ENCODE measurements at places on chromosomes 7 and 10.

GRCh38 chr7:102991540-102992214 is 78.9 kb downstream of the LRRC17 start:
- DNase-seq = no peak

GRCh38 chr10:128029731-128030369 is 96.4 kb downstream of the MKI67 start:
- no peak for DNase-seq

- no peak for DNase-seq
These were observed 3.0 kb downstream of the KMT2E start for GRCh38 chr7:105016709-105017656.

- no peak for DNase-seq
These were observed 10.8 kb downstream of the ANXA11 start for GRCh38 chr10:80194373-80195045.

DNA sequence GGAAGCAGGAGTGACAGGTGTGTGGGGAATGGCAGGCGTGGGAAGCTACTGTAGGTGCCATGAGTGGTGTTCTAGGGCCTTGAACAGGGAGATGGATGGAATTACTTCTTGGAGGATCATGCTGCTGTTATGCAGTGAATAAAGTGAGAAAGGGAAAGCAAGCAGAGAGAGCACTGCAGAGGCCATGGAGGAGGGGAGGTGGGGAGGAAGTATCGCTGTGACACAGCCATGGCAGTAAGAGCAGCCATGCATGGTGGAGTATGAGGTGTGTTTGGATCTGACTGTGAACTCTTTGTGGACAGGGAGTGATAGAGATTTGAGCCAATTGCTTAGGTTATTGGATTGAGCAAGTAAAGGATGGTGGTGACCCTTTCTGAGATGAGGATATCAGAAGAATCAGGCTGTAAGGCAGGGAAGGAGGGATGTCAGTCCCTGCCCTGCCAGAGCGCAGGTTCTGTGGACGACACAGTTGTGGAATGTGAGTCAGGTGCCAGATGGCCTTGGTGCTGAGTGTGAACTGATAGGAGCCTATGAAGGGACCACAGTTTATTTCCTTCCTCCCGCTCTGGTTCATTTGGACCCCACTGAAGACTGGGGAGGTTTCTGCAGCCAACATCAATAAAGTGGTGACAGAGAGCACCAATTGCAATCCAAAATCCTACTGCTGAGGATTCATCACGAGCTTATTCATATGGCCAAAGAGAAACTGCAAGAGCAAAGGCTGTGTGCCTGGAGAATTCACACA is 105.5 kb upstream of the TMEM72 start:
- no peak for DNase-seq

DNA sequence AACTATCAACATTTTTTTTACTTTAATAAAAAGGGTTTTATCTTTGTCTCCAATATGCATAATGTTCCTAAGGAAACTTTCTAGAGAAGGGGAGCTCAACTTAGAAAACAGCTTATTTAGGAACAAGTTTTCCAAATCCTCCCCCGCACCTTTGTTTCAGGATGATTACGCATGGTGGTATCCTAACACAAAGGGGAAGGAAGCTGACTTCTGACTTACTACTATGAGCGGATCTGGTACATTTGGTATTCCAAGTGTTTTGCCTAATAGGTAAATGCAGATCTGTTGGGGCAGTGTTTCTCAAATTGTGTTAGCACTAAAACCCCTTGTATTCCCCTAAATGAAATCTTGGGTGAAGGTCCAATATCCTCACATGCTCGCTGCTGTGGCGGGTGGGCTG is 229.3 kb upstream of the KLF14 start:
- no peak for DNase-seq

- no peak for DNase-seq
These were observed 464.1 kb downstream of the SEMA3D start for GRCh38 chr7:84722734-84723133.

- no peak for DNase-seq
These were observed 55.0 kb downstream of the PRTFDC1 start for GRCh38 chr10:24897326-24897926.

DNA sequence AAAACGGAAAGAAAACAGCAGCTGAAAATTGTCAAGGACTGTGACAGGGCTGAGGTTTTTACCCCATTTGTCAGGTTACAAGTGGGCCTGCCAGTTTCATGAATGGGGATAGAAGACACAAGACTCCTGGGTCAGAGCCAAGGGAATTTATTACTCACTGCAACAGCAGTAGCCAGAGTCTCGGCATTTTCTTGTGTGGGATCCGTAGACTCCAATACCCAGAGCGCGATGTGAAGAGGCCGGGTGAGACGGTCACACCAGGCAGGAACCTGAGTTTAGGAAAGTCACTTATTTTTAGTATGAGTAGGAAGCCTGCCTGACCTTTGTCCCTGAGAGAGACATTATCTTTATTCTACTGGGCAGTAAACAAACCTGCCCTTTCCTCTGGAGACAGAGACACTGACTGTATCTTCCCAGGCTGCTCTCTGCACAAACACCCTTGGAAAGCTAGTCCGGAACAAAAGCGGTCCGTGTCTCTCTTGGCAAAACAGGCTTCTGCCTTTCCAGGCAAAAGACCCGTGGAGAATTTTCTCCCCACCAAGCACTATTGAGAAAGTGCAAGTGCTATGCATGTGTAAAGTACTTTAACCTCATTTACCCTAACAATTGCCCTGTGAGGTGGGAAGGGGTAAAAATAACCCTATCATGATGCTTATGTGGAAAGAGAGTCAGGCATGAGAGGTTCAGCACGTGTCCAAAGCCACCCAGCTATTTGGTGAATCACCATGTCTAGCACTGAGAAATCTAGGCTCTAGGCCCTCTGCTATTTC is 58.4 kb downstream of the JCAD start:
- DNase-seq = no peak

DNA sequence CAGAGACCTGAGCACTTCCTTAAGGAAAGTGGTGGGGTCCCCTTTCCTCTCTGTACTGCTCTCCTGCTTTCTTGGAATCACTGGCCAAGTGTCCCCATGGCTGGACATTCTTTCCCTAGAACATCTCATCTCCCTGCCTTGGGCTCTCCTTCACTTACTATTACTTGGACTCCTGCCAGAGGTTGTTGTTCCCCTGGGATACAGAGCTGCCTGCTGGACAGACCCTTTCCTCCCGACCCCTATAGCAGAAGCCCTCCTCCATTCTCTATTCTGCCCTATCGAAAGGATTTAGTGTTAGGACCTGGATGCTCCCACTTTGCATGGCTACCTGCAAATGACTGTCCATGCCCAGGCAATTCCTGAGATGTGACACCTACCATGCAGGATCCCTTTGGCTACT is 164.3 kb upstream of the PODXL start:
- DNase-seq = no peak

GRCh38 chr10:80502621-80503583 is 34.8 kb upstream of the SH2D4B start:
- no peak for DNase-seq

GRCh38 chr10:101724446-101724845 is 29.5 kb upstream of the FBXW4 start:
- no peak for DNase-seq

DNA sequence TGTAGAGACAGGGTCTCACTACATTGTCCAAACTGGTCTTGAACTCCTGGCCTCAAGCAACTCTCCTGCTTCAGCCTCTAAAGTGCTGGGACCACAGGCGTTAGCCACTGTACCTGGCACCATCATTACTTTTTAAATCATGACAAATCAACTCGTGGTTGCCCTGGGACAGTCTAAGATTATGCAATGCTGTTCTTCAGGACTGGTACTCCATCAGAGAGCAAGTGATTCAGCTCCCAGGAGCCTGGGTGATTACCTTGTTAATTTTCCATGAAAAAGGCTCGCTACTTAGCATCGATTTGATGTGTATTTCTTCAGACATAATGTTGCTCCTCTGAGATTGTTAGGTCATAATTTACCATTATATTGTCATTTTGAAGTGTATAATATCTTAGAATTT is 158.9 kb upstream of the STEAP4 start:
- DNase-seq = no peak

DNA sequence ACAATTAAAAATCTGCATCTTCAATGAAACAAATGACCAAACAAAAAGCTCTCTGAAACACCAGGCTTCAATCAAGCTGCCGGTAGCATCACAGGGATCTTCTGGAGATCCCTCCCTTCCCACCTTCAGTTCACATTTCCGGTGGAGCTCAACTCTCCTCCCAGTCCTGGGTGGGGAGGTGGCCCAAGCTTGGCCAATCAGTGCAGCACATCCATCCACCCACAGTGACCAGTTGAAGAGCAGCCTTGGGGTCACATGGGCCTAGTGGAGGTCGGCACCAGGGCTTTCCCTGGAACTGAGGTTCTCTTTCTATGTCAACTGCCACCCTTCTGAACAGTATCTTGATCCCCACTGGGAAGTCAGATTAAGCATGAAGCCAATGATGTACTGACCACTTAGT is 620.1 kb upstream of the MGMT start:
- DNase-seq = no peak

DNA sequence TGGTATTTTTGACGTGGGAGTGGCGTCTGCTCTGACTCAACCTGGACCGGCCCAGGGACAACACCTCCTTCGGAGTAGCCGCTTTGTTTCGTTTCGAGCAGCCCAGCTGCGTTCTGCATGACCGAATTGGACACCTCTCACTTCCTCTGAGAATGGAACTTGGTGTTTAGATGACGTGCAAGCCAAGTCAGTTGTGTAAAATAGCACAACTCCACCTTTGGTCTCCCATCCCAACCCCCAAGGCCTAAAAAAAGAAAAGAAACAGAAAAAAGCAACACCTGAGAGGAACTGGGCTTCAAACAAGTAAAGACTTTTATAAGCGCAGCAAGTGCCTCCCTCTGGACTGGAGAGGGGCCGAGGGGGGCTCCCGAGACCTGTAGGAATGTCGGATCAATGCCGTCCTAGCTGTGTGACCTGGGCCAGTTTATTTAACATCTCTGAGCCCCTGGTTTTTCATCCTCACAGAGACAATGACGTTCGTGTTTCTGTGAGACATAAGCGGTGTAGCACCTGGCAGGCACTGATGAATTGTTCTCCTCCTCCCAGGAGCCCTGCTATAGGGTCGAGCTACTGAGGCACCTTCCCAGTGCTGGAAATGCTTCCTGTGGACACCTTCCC is 52.0 kb upstream of the SMNDC1 start:
- DNase-seq = no peak

GRCh38 chr10:107577221-107577620 is 412.7 kb upstream of the SORCS1 start:
- no peak for DNase-seq

- no peak for DNase-seq
These were observed 32.7 kb downstream of the SIRT1 start for GRCh38 chr10:67917169-67917568.

- DNase-seq = no peak
These were observed 7.1 kb downstream of the HTRA1 start for GRCh38 chr10:122468307-122468925.

DNA sequence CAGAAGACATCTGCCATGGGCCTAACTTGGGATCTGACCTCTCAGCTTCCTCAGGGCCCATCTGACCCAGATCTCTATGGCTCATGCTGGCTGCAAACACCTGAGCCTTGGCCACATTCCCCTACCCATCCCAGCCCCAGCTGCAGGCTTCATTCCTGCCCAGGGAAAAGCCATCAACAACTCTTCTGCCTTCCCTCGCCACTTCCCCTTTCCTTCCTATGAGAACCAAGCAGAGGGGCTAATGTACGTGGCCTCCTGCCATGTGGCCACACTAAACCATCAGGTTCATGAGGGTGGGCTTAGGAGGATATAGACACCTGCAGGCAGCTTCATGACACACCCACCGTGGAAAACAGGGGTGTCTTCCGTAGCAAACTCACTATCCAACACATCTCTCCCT is 312.2 kb downstream of the GALNT17 start:
- DNase-seq = no peak

DNA sequence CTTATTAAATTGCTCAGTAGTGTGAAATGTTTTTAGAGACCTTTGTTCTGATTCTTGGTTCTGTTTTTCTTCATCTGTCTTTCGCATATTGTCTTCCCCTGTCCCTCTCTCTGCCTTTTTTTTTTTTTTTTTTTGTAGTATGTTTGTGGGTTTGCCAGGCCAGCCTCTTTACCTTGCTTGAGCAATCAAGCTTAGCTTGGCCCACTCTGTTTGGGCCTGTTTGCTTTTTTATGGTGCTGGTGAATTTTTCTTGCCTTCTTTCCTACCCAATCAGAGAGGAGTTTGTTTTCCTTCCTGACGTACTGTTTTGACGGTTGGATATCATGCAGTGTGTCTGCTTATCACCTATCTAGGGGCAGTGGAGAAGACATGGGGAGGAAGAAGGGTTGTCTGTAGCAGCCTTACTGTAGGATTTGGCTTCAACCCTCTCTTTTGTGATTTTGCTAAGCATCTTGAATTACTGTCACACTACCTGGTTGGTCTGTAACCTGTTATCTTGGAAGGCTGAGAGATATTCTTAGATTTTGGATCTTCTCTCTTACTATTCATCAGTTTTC is 64.0 kb downstream of the BBS9 start:
- no peak for DNase-seq

DNA sequence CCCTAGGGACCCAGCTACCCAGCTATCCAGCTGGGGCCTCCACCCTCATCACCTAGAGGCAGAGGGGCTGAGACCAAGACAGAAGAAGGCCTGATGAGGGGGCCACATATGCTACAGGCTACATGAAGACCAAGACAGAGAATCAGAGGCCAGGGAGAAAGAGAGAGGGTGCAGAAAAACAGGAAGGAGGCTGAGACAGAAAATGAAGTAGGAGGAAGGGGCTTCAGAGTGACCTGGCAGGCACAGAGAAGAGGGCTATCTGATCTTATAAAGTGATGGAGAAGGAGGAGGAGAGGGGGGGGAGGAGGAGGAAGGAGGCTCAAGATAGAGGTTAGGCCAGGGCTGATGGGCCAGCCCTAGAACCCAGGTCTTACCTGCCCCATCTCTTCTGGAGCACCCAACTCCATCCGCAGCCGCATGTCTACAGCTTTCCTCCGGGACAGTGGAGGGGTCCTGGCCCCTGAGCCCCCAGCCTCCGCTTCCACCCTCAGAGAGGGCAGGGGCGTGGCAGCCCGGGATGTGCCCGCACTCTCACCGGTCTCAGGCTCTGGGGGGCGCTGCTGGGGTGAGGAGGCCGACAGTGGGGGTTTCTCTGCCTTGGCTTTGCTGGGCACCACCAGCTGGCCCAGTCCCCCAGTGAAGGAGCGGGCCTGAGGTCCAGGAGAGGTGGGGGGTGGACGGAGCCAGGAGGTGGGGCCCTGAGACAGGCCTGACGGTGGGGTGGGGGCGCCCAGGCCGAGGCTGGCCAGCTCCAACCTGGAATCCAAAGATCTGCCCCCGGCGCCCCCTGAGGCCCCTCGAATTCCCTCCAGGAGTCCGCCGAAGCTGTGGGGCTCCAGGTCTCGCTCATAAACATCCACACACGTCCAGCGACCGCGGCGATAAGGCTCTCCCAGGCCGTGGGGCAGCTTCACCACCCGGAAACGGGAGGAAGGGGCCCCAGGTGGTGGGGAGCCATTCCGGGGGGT is 1.8 kb downstream of the TSC22D4 start:
- DNase-seq = peak; percentile 22

DNA sequence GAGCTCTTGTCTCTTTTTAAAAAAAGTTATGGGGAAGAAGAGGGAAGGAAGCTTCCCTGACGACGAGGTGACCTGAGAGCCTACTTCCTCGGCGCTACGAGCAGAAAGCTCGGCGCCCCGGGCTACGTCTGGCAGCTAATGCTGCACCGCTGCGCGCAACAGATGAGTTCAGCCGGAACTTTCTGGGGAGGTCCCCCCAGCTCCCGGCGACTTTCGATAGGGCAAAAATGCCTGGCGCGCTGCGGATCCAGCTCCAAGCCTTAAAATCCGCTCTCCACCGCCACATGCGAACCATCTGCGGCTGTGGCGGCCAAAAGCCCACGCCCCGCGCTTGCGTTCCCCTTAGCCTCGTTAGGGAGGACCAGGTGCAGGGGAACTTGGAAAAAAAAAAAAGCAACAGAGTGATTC is 621 bp downstream of the P4HA1 start:
- DNase-seq = peak; percentile 63
